Effector memory CD8-positive, alpha-beta T cell (primary cell): ENCODE measurements at places on chromosomes 3 and 15.
A peak's percentile ranks its signal among the peaks of the same experiment; 100 is the strongest.

- no peak for DNase-seq
Measured at GRCh38 chr3:148642616-148643015, 55.1 kb upstream of the AGTR1 start.

DNA sequence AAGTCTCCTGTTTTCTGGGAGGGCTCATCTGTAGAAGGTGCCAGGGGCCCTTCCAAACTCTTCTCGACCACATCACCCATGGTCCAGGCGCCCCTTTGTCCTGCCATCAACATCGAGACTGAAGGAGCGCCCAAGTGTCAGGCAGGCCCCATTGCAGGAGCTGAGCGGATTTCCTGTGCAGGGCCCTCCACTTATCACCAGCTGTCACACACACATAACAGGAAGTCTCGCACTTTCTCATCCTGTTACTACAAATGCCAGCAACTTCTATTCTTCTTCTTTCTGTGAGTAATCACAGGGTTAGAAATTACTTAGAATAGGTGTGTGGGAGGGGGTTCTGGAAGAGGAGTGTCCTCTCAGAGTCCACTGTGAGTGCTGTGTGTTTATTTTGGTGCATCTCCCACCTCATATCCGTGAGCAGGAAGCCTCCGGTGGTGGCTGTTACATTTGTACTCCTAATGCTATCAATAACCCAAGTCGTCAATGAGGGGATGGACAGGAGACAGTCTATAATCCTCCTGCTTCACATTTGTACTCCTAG is at the start of gene KLHL6:
Gene KLHL6, minus strand, starts transcription at position 166 of the 541 bp plus-strand sequence. Its CDS starts 53 bp downstream, at position 113.
- DNase-seq, result peak; percentile 55

DNA sequence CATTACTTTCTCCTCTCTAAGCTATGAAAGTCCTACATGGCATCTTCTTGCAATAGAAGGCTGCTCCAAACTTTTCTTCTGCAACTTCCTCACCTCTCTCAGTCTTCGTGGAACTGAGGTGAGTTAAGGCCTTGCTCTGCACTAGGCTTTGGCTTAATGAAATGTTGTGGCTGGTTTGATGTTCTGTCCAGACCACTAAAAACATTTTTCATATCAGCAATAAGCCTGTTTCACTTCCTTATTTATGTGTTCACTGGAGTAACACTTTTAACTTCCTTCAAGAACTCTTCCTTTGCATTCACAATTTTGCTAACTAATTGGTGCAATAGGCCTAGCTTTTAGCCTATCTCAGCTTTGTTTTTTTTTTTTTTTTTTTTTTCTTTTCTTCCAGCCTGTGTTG is 335.3 kb upstream of the NECTIN3 start:
- no peak for DNase-seq

DNA sequence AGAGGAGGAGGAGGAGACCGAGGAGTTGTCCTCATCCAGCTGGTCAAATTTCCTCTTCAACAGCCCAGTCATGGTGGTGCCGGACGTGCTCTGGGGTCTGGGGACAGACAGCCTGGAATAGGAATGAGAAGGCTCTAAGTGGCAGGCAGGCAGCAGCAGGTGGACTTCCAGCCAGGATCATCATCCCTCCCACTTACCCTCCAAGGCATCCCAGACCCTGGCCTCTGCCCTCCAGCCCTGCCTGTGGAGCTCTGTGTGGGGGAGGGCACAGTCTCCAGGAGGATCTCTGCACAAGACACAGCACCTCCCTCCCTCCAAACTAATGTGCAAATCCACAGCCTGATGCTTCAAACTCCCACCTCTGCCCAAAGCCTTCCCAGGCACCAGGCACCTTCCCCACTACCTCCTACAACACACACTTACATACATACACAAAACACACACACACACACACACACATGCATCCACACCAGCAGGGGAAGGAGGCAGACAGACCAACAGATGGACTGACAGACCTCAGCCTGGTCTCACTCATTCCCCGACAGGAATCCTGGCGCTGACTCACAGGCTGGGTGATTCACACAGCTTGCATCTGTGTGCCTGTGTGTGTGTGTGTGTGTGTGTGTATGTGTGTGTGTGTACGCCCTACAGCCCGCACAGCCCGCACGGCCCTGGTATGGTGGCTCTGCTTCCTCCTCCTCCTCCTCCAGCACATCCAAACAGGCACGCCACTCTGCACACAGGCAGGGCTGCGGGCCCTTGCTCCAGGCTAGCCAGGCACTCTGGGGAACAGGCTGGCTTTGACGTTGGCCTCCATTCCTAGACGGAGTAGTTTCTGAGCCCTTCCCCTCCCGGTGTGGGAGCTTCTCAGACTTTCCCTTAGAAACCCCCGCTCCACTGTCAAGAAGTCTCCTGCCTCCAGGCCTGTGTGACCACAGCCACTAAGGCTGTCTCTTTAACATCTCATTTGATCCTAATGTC is 6.5 kb downstream of the CSRNP1 start:
- no peak for DNase-seq

DNA sequence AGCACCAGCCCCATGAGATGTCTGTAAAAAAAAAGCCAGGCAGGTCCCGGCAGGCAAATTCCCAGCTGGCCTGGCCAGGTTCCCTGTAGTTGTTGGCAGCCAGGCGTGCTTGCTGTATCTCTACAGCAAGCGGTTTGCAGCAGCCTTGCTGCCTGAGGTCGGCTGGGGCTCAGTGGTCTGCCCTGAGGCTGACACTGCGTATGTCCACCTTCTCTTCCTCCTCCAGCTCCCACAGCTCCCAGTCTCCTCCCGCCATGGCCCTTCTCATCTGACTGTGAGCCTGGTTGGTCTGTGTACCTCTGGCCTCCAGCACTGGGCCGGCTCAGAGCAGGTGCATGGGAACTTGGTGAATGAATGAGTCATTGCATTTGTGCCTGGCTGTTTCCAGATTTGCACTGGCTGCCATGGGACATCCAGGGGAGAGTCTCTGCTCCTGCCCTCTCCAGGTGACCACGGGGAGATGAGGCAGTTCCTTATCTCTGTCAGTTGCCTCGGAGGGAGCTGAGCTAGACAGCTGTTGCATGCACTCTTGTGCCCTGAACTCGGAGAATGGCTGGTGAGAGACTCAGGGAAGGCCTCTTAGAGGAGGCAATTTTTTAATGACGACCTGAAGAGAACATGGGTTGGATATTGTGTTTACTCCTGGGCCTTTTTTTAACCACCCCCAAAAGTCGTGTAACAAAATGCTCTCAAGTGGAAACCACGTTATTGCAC is 43.0 kb downstream of the SPSB4 start:
- no peak for DNase-seq

DNA sequence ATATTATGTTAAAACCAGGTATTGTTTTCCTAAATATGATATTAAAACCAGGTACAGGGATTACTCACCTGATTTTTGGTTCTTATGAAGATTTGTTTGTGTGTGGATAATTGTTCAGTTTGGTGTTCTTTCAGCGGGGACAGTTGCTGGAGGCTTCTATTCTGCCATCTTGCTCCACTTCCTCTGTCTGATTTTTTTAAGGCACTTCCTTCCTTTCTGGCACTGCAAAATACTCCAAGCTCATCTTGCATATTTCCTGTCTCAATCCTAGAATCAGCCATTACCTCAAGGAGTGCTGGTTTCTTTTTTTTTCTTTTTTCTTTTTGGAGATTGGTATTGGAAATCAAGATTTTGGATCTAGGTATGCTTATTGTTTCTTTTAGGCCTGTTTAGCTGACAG is 229.9 kb downstream of the SV2B start:
- DNase-seq, result no peak

DNA sequence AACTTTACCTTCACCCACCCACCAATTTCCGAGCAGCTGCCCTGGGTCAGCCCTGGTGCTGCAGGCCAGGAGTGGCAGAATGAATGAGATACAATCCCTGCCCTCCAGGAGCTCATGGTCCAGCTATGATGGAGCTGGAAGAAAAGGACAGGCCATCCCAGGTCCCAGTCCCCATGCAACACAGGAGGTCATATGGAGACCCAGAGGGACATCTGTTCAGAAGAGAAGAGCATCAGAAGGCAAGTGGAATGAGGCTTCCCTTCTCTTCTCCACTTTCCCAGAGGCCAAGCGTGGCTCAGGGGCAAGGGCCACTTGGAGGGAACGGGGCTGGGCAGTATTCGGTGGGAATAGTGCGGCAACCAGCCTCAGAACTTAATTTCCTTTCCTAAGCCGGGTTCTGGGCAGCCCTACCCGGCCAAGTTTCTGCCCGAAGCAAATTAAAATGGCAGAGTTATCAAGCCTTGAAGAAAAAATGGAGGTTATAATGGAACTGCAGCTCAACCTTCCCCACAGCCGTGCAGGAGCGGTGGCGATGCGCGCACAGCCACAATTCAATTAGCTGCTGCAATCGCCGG is 35.9 kb downstream of the TLE3 start:
- no peak for DNase-seq

DNA sequence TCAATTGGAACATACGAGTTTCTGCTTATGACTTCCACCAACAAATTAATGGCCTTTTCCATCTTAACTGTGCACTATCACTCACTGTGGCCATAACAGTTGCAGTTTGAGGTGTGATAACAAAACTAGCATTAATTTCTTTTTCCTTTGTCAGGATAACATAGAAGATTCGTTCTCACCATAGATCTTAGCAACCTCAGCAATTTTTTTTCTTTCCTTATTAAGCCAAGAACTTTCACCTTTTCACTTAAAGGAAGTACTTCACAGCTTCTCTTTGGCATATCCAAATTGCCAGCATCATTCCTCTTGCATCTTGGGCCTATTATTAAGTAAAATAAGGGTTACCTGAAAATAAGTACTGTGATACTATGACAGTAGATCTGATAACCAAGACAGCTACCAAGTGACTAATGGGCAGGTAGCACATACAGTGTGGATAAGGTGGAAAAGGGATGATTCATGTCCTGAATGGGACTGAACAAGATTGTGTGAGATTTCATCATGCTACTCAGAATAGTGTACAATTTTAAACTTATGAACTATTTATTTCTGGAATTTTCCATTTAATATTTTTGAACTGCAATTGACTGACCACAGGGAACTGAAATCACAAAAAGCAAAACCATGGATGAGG is 46.6 kb downstream of the CEP70 start:
- DNase-seq, result no peak

DNA sequence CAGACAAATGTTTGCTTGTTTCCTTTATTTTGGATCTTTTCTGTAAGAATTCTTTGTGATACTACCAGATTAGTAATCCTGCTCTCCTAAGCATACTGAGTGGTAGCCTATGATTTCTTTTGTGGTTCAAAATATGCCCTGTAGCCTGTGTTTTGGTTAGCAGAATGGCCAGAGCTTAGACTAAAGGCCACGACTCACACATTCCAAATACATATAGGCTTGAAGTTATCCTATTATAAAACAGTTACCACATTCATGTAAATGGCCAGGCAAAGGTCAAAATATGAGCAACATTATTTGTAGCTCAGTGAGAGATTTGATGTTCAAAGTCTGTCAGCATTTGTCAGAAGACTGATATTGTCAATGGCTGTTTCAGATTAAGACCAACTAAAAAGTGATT is 84.5 kb downstream of the MITF start:
- DNase-seq, result no peak

GRCh38 chr3:127073941-127074820 is 91.3 kb downstream of the PLXNA1 start:
- DNase-seq, result no peak

DNA sequence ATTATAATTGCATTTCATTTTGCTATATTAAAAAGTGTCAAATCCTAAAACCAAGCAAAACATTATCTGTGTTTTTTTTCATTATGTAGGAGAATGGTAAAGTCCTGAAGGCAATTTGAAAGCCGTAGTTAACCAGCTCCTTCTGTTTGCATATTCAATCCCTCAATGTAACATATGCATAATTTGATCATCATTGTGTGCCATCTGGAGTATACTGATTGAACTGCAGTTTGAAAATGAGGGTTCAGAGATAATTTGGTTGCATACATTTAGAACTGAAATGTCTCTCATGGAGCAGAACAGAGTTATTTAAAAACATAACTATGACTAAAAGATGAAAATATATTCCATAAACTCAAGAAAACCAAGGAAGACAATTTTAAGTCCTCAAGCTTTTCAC is 518.6 kb downstream of the GBE1 start:
- DNase-seq, result no peak

- no peak for DNase-seq
Measured at GRCh38 chr15:53625260-53625659, 134.2 kb downstream of the WDR72 start.

DNA sequence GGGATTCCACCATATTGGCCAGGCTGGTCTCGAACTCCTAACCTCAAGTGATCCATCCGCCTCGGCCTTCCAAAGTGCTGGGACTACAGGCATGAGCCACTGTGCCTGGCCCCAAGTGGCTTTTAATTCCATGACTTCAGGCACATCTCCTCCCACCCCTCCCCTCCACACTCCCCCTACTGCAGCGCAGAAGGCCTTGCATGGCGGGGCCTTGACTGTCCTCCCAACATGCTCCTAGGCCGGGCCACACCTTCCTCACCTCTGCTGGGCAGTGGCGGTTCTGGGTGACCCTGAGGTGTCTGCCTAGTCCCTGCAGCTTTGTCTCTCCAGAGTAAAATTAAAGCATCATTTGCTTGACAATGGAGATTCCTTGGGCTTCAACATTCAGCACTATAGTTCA is 6.9 kb downstream of the LYSMD4 start:
- DNase-seq, result no peak

GRCh38 chr3:112740835-112741234 is 99.9 kb upstream of the CCDC80 start:
- no peak for DNase-seq

DNA sequence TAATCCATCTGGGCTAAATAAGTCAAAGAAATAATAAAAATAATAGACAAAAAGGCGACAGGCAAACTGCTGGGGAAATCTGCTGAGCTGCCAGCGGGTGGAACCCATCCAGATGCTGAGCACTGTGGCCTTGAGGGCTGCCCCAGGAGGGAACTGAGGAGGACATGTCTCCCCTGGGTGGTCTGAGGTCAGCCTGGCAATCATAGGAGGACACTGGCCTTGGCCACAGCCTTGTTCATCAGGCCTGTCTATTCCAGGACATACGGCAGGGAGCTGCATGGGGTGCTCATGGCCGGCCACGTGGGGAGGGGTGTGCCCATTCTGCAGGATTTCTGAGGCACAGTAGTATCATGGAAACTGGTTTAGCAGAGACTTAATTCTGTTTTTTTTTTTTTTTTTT is 21.5 kb upstream of the SNRPA1 start:
- no peak for DNase-seq

GRCh38 chr3:13324835-13325501 is 95.2 kb downstream of the NUP210 start:
- no peak for DNase-seq

DNA sequence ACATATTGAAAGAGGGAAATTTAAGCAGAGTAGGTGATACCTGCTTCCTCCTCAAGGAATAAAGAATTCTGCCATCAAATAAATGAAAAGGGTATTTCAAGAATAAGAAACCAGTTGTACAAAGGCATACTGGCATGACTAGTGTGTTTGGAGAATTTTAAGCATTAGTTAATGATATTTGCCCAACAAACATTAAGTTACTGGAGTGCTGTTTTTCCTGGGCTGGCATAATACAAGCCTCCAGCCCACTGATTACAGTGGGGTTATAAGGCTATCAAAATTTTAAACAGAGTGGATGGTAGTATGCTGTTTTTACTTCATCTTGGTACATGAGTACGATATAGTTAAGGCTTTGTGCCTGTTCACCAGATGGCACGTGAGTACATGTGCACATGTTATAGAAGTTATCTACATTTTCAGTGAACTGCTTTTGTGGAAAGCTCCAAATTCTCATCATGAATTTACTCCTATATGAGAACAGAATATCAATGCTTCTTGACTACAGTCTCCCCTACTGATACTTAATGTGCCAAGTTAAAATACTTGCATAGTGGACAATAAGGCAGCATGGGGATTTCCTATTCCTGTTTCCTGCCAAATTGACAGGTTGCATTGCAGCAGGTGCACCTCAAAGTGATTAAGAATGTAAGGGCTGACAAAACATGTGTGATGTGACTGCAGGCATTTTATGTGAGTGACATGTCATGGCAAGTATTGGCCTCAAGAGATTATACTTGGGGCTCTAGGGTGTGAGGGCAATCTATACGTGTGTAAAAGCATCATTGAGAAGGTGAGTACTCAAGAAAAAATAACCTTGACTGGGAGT is 14.9 kb downstream of the NAALADL2 start:
- no peak for DNase-seq
